ENCODE measurements at places on chromosomes 3 and 15. TPM values are rescaled to one million over a fixed set of nuclear protein-coding genes. Genes with fewer than 3 reads are reported as not detected.
A peak's percentile ranks its signal among the peaks of the same experiment; 100 is the strongest.

TMEM207 gene
- not detected for total RNA-seq

PIF1 gene
- total RNA-seq = 20.9 TPM

SENP7 gene
- 8.1 TPM for total RNA-seq

UACA gene
- total RNA-seq = 0.68 TPM

RLBP1 gene
- total RNA-seq = not detected

MUC4 gene
- total RNA-seq = 0.90 TPM

CLDN16 gene
- total RNA-seq = not detected

SNX22 gene
- 1.1 TPM for total RNA-seq

CYP1A2 gene
- not detected for total RNA-seq

IQCH gene
- 1.6 TPM for total RNA-seq

SERPINI2 gene
- total RNA-seq = not detected

DNA sequence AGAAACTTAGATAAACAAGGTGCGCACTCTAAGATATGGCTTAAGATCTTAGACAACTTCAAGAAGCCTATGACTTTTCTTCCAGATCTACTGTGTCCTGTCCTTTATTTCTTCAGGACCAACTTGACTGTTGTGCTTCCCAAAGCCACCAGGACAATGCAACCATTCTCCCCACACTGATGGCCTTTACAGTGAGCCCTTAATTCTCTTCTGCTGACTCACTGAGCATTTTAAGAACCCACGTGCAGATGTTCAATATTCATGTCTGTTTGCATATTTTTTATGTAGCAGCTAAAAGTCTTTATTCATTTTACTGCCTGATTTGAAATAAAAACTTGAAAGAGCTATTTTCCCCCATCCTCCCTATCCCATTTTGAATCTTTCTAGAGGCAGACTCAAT is 103.3 kb upstream of the SLC2A2 start:
- peaks cover 41% of the 10 kb centered on the region for H3K36me3 ChIP-seq
- no peaks in the 10 kb centered on the region for H3K27me3 ChIP-seq
- no peak for DNase-seq
- no peak overlapping the region for H3K4me3 ChIP-seq
- peaks cover 2% of the 10 kb centered on the region for H3K4me1 ChIP-seq

DNA sequence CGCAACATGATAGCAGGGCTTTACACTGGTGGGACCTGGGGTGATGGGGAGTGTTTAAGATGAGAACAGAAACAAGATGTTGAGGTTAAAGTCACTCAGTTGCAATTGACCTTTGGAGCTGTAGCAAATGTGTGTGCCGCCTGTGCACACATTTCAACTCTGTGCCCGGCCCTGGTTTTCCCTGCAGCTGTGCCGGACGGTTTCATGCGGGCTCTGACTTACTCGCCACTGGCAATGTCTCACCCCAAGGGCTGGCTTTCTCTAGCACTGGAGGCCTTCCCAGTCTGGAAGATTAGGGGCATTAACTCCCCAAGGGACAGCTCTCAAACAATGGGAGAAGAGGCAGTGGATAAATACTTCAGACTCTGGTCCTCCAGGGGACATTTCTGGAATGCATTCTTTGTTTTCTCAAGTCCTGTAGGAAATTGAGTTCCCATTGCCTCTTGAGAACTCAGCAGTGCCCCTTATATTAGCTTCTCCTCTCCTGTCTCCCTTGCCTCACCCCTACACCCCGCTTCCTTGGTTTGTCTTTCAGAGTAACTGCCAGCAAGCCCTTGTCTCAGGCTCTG is 152.5 kb downstream of the EDEM1 start:
- DNase-seq = no peak
- H3K36me3 ChIP-seq = no peaks in the 10 kb centered on the region
- H3K27me3 ChIP-seq = no peaks in the 10 kb centered on the region
- H3K4me1 ChIP-seq = no peaks in the 10 kb centered on the region

GRCh38 chr3:155218462-155218861 is 75.0 kb downstream of the STRIT1 start:
- no peaks in the 10 kb centered on the region for H3K4me1 ChIP-seq
- H3K27me3 ChIP-seq = no peaks in the 10 kb centered on the region
- H3K27ac ChIP-seq = no peak overlapping the region
- H3K36me3 ChIP-seq = no peaks in the 10 kb centered on the region

DNA sequence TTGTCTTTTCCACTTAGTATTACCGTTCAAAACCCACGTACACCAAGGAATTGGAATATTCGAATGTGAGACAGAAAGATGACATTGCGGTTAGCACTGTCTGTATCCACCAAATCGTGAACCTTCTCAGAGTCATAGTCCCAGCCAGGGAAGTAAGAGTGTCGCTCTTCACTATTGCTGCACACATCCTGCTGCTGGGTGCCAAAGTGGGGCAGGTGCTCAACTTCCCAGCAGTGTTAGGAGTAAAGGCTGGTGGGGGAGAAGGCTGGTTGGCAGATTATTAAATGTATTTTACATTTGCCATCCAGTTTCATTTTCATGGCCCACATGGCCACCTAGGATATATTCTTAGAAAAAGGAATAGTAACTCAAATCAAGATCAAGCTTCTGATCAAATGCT is 65.1 kb downstream of the PTPRG start:
- H3K27ac ChIP-seq = no peak overlapping the region
- DNase-seq = no peak
- H3K4me1 ChIP-seq = no peaks in the 10 kb centered on the region
- no peaks in the 10 kb centered on the region for H3K36me3 ChIP-seq

DNA sequence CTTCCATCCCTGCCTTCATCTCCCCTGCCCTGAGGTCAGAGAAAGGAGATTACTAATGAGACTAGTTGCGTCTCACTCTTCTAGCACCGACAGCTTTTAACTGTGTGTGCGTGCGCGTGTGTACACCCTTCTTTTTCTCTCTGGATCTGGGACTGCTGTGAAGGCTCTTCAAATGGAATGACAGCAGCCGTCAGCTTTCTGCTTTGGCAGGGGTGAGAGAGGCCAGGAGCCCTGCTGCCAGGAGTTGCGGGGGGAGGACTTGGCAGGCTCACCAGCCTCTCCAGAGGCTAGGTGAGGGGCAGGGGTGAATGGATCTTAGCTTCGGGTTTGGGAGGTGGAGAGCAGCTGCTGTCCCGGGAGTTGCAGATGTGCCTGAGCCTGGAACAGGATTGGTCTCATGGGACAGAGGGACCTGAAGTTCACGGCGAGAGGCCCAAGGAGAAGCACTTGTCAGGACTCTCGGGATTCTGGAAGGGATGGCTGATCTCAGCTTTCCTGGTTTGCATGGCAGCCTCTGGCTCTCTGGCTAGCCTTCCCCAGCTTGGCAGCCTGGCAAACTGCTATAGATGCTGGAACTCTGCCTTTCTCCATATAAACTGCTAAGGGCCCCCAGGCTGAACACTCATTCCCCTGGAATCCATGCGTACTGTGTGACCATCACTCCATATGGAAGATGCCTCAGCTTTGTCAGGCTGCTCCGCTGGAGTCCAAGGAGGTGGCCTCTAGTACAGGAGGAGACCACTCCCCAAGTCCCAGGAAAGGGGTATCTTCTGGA is 16.6 kb downstream of the TEX264 start:
- H3K27ac ChIP-seq = peak overlapping the region; percentile 90
- peak overlapping the region; percentile 72 for H3K4me3 ChIP-seq
- H3K36me3 ChIP-seq = peaks cover 45% of the 10 kb centered on the region
- no peak for DNase-seq

DNA sequence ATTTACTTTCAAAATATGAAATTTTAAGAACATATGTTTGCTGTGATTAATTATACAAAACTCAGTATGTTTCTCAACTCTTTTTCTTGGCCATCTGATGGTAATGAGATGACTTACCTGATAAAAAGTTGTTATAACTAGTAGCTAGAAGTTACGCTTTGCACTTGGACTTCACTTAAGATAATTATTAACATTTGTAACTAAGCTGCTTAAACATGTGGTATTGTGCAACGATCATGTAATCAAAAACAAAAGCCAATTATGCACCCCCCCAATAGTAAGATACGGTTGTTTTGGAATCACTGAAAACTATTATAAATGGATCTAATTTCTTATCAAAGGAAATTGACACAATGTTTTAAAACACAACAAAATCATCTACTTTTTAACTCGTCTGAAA is 342.9 kb downstream of the CNTN3 start:
- H3K36me3 ChIP-seq = no peaks in the 10 kb centered on the region
- no peaks in the 10 kb centered on the region for H3K4me1 ChIP-seq
- DNase-seq = no peak
- no peak overlapping the region for H3K27ac ChIP-seq

GRCh38 chr3:53726643-53727042 is 119.6 kb downstream of the CHDH start:
- DNase-seq = no peak
- H3K4me3 ChIP-seq = no peak overlapping the region
- H3K27me3 ChIP-seq = peaks cover 26% of the 10 kb centered on the region
- no peaks in the 10 kb centered on the region for H3K36me3 ChIP-seq

- H3K36me3 ChIP-seq = peaks cover 75% of the 10 kb centered on the region
- peaks cover 33% of the 10 kb centered on the region for H3K4me1 ChIP-seq
- no peaks in the 10 kb centered on the region for H3K27me3 ChIP-seq
- DNase-seq = no peak
Measured at GRCh38 chr15:85718981-85719380, 75.7 kb downstream of the KLHL25 start.

DNA sequence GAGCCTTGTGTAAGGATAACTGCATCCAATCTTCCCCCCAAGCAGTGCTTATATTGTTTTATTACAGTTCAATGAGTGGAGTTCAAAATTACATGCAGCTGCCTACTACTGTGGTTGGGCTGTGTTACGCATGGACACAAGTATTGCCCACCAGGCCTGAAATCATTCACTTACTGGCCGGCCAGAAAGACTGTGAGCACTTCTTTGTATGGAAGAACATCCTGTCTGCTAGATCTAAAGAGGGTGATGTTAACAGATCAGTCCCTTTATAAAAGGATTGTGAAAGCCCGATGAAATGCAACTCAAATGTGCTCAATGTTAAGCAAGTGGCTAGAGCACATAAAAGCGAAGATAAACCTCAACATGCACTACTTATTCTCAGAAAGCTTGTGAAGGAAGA is 132.5 kb downstream of the FOXP1 start:
- DNase-seq = peak; percentile 62
- peaks cover 75% of the 10 kb centered on the region for H3K4me1 ChIP-seq
- peak overlapping the region; percentile 51 for H3K4me3 ChIP-seq
- no peaks in the 10 kb centered on the region for H3K27me3 ChIP-seq
- H3K36me3 ChIP-seq = no peaks in the 10 kb centered on the region

GRCh38 chr3:191455257-191455952 is 5.6 kb upstream of the PYDC2 start:
- H3K27me3 ChIP-seq = no peaks in the 10 kb centered on the region
- H3K27ac ChIP-seq = no peak overlapping the region
- H3K4me3 ChIP-seq = no peak overlapping the region
- H3K36me3 ChIP-seq = no peaks in the 10 kb centered on the region

- no peaks in the 10 kb centered on the region for H3K36me3 ChIP-seq
- no peaks in the 10 kb centered on the region for H3K4me1 ChIP-seq
- no peaks in the 10 kb centered on the region for H3K27me3 ChIP-seq
- DNase-seq = no peak
Measured at GRCh38 chr3:78855190-78855589, 912.6 kb downstream of the ROBO1 start.

- no peak overlapping the region for H3K27ac ChIP-seq
- H3K36me3 ChIP-seq = no peaks in the 10 kb centered on the region
- H3K27me3 ChIP-seq = no peaks in the 10 kb centered on the region
- no peak for DNase-seq
- H3K4me3 ChIP-seq = no peak overlapping the region
- H3K4me1 ChIP-seq = no peaks in the 10 kb centered on the region
Measured at GRCh38 chr3:165389064-165389463, 192.9 kb upstream of the SLITRK3 start.

- H3K36me3 ChIP-seq = peaks cover 13% of the 10 kb centered on the region
- H3K4me3 ChIP-seq = no peak overlapping the region
Measured at GRCh38 chr3:67087788-67088187, 89.7 kb downstream of the KBTBD8 start.

- H3K4me1 ChIP-seq = peaks cover 2% of the 10 kb centered on the region
- H3K27me3 ChIP-seq = peaks cover 45% of the 10 kb centered on the region
- no peak for DNase-seq
Measured at GRCh38 chr15:55589287-55589686, 1.1 kb upstream of the PYGO1 start.

DNA sequence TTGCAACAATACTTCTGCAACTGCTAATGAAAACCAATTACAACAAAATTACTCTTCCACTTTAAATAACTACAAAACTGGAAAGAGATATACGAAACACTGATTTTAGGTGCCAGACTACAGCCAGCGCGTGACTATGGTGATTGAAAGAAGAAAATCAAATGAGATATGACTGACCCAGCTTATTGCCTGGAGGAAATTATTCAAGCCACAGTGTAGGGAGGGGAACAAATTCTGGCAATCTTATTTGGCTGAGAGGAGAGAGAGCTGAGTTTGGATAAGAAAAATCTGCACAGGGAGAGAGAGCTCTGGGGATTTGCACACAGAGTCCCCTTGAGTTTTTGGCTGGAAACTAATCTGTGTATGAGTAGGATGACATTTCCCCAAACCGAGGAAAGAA is 470.3 kb upstream of the FRG2C start:
- H3K4me3 ChIP-seq = no peak overlapping the region
- no peak for DNase-seq
- no peaks in the 10 kb centered on the region for H3K4me1 ChIP-seq
- H3K27ac ChIP-seq = no peak overlapping the region
- no peaks in the 10 kb centered on the region for H3K27me3 ChIP-seq
- no peaks in the 10 kb centered on the region for H3K36me3 ChIP-seq

- no peak overlapping the region for H3K27ac ChIP-seq
- no peaks in the 10 kb centered on the region for H3K27me3 ChIP-seq
- no peaks in the 10 kb centered on the region for H3K36me3 ChIP-seq
- DNase-seq = no peak
Measured at GRCh38 chr3:180804916-180805315, 107.6 kb upstream of the FXR1 start.

DNA sequence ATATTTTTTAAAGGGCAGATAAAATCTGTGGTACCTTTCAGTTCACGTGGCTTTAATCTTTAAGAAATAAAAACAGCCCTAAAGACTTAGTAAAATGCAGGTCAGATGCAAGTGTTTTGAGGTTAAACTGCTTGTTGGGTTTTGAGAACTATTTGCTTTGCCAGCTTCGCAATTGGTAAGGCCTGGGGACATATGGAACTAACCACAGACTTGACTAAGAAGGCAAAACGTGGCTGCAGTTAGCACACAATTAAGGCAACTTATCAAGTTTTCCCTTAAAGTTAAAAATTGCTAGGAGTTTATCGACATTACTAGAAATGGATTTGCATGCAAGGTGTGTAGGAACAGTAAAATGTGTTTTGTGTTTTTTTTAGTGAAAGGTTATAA is 206.9 kb downstream of the ZNF385D start:
- no peak overlapping the region for H3K27ac ChIP-seq
- H3K27me3 ChIP-seq = no peaks in the 10 kb centered on the region
- no peaks in the 10 kb centered on the region for H3K36me3 ChIP-seq
- H3K4me1 ChIP-seq = no peaks in the 10 kb centered on the region
- no peak for DNase-seq
- no peak overlapping the region for H3K4me3 ChIP-seq

GRCh38 chr3:19644405-19644804 is 289.6 kb downstream of the EFHB start:
- peaks cover 2% of the 10 kb centered on the region for H3K4me1 ChIP-seq
- H3K4me3 ChIP-seq = no peak overlapping the region
- no peak for DNase-seq
- no peaks in the 10 kb centered on the region for H3K36me3 ChIP-seq
- no peaks in the 10 kb centered on the region for H3K27me3 ChIP-seq
